ENCODE measurements at places on chromosomes 2 and 18.

DNA sequence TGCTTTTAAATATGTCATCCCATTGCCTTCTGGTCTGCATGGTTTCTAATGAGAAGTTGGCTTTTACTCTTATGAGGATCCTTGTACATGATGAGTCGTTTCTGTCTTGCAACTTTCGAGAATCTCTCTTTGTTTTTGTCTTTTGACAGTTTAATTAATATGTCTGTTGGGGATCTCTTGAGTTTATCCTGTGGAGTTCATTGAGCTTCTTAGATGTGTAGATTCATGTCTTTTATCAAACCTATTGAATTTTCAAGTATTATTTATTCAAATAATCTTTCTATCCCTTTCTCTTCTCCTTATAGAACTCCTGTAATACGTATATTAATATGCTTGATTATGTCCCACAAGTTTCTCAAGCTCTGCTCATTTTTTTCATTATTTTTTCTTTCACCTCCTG, 67.9 kb downstream of the TMEM185B start:
- no peak for DNase-seq

DNA sequence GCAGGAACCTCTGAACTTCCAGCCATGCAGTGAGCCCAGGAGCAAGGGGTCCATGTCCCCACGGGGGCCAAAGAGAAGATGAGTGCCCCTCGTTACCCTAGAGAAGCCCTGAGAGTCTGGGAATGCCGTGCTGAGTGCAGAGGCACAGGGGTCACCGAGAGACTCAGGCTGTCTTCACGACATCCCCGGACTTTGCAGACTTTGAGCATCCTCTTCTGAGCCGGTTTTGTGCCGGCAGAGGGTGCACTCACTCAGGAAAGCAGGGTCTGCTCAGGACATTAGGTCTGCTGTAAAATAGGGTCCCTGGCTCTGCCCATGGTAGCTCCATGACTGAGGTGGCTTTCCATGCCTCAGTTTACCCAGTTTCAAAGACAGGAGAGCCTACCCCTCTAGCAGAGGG, 71.0 kb downstream of the GALNT14 start:
- DNase-seq, result no peak

- DNase-seq, result no peak
Measured at GRCh38 chr2:217530392-217531090, 472.3 kb downstream of the TNS1 start.

- DNase-seq, result no peak
Measured at GRCh38 chr2:158580760-158581159, 124.0 kb downstream of the PKP4 start.

- DNase-seq, result no peak
Measured at GRCh38 chr2:100339823-100340222, 17.5 kb upstream of the LONRF2 start.

- DNase-seq, result no peak
Measured at GRCh38 chr2:86094229-86094628, 11.5 kb downstream of the POLR1A start.

DNA sequence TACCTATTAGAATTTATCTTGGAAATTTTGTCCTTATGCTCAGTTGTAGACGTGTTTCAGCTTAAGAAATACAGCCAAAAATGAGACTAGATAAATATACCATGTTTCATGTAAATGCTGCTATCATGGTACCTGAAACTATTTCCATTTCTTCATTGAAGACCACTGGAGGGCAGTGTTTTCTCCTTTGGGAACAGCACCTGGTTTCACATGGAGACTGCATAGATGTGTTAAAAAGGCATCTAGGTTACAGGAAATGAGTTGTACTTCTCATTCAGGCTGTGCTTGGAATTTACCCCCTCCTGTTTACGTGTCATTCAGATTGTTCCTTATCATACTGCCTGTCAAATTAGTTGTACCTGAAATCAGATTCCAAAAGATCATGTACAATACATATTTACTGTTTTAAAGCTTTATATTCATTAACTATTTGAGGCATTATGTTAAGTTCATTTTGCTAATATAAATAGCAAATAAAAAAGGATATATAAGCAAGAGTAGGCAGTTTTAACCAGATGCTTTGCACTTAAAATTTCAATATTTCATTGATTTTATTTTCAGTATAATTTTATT, 57.3 kb upstream of the PSMD14 start:
- no peak for DNase-seq

DNA sequence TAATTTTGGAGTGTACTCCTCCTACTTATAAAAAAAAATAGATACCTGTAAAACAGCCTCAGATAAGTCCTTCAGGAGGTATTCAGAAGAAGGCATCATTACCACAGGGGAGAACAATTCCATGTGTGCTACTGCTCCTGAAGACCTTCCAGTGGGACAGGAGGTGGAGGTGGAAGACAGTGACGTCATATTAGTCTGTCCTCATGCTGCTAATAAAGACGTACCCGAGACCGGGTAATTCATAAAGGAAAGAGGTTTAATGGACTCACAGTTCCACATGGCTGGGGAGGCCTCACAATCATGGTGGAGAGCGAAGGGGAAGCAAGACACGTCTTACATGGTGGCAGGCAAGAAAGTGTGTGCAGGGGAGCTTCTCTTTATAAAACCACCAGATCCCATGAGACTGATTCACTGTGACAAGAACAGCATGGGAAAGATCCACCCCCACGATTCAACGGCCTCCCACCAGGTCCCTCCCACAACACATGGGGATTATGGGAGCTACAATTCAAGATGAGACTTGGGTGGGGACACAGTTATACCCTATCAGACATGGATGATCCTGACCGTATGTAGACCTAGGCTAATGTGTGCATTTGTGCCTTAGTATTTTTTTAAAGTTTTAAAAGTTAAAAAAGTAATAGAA, 98.4 kb downstream of the NDUFA10 start:
- DNase-seq, result no peak

- no peak for DNase-seq
Measured at GRCh38 chr2:70983506-70984227, 5.2 kb downstream of the ANKRD53 start.

DNA sequence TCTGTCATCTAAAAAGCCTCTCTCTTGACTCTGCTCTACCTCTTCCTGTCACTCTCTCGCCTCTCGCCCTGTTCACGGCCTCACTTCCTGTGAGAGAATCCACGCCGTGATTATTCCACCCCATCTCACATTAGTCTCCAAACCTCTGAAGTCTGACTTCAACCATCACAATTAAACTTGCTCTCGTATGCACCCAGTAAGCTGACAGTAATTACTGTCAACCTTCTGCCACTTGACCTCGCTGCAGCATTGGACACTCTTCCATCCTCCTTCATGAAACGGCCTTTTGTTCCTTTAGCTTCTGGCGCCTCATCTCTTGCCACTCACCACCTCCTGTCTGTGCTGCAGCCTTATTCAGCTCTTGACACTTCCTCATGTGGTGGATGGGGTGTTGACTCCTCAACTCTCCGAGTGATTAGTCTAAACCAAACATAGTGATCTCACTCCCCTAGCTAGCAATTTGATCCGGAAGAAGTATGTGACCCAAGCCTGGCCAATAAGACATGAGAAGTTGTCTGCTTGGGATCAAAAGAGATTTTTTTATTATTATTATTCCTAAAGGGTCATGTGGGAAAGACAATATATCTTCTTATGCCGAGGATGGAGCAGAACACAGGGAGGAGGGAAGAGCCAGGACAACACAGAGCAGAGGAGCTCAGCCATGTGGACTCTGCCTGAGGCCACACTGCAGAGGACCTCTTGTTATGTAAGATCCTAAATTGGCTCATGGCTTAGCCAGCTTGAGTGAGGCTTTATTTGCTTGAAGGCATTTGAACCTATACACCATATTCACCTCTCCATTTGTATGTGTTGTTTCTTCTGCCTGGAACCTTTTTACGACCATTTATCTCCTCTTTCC, 38.4 kb upstream of the MYO1B start:
- no peak for DNase-seq
